Fibroblast of lung (primary cell): ENCODE measurements at places on chromosomes 4 and X. TPM values are rescaled to one million over a fixed set of nuclear protein-coding genes. Genes with fewer than 3 reads are reported as not detected.

The CCNA2 gene
- polyA plus RNA-seq = 14.9 and 45.0 TPM in 2 replicates

DNA sequence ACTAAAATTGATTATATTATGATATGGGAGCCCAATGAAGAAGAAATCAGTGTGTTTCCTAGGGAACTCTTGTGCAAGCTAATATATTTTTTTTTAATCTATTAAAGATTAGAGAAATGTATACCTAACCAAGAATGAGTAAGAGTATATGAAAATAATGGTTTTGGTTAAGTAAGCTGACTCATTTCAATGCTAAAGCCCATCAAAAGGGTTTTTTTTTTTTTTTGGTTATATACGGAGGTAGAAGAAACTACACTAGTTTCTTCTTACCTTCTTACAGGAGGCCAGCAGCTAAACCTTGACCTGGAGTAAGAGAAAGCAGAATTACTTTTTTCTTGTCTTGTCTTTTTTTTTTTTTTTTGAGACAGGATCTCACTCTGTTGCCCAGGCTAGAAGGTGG lies 27.5 kb downstream of the RUFY3 start:
- no peak for DNase-seq

DNA sequence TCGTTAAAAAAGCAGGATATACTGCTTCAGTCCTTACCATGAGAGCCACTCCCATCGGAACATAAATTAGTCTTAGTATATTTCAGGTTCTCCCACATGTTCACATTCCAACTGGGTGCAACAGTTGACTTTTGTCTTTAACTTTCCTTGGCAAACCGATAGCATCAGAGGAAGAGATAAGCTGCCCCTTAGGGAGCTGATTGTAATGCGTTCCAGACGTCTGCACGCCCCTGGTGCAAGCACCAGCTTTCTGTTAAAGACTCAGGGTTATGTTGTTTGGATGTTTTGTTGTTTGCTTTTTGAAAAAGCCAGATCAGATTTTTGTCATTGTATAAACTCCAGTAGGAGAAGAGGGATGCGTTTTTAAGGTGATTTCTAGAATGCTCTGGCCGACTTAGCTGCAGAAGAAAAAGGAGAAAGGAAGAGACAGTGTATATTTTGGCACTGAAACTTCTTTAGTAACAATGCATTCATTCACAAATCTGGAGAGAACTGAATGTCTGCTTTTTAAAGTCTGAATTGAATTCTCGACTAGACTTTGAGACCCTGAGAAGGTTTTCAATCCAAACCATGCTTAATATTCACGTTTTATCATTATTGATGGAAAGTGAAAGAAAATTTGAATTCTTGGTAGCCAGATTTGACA lies 160.9 kb downstream of the CBR4 start:
- DNase-seq = no peak

- no peak for DNase-seq
Measured at GRCh38 chr4:128320656-128321055, 33.0 kb upstream of the PGRMC2 start.

DNA sequence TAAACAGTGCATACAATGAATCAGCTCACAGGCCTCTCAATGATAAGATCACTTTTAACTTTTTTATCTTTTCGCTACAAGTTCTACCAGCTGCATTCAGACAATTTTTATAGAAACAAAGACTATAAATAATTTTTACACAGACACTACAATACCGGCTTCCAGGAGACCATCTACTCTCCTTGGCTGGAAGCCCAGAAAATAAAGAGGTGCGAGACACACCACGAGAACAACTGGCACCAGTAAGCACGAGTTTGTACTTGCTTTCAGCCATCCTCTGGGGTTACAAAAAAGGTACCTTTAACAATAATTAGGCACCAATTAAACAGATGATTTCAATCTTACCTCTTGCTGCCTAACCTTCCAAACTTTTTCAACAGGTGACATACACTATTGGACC lies 11.2 kb upstream of the PRDX4 start:
- no peak for DNase-seq
